ENCODE measurements at places on chromosomes 6 and 20.

DNA sequence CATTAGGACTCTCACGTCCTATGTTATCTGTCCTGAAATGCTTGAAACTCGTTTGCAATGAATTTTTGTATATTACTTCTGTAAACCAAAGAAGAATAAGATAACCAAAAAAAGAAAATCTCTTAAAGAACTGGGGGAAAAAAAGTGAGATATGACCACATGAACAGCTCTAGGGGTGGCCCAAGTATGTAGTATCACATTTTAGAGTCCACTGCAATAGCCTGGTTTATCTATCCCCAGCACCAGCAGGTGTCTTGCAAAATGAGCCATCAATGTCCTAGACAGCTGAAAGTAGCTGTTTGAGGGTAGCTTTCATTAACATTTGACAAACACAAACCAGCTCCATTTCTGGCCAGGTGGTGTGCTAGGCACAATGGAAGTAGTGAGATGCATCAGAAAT lies 102.8 kb downstream of the PXDC1 start:
- no peak for DNase-seq

DNA sequence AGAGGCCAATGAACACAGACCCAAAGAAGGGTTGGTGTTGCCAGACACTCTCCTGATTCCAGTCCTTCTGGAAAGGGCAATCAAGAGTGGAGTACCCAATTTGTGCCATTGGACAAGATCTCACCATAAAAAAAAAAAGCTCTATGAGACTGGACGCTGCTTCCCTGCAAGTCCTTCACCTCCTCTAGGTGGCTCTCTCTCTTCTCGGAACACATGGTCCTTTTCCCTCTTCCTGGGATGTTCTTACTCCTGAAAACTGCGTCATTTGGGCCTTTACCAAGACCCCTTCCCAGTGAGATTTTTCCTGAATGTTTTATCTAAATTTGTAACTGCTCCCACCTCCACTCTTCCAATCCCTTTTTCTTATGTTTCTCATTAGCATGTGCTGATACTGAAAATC lies 280.8 kb downstream of the FOXA2 start:
- DNase-seq: no peak

DNA sequence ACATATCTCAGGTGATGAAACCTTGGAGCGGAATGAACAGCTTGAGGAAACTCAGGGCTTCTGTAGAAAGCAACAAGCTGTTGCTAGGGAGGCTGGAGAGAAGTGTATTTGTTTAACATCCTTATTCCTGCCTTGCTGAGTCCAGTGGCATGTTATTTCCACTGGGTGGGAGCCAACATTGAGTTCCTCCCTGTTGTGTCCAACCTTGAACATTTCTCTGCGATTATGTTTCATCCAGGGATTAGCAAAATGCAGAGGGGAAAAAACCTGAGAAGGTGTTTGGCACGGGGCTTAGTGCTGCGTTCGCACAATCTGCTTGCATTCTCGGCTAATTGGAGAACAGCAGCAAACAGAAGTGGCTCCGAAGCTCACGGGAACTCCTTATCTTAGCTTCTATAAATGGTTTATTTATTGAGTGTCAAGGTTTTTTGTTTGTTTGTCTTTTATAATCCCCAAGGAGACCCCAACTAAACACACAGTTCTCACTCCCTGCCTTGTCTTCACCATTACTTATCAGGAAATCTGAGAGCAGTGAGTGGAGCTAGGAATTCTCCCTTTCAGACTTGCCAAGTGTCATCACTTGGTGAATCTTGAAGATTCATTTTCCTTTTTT lies 412.8 kb downstream of the CDC5L start:
- no peak for DNase-seq

DNA sequence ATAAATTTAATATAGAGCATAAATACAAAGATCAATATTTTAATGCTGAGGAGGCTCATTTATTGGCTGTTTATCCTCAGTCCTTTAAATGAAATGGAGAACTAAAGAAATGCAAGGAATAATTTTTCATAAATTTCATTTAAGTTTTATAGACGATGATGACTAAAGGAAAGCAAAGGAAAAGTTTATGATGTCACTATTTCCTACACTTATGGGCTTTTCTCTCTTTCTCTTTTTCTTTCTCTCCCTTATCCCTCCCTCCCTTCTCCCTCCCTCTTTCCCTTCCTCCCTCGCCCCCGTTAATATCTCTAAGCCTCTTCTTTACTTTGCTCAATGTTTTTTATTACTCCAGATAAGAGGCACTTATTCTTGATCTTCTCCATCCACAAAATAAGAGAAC lies 889.7 kb upstream of the FLRT3 start:
- DNase-seq: no peak

- DNase-seq: no peak
Measured at GRCh38 chr6:96814625-96815024, 22.7 kb downstream of the GPR63 start.
